ENCODE measurements at places on chromosomes 7 and 10.
A peak's percentile ranks its signal among the peaks of the same experiment; 100 is the strongest.

DNA sequence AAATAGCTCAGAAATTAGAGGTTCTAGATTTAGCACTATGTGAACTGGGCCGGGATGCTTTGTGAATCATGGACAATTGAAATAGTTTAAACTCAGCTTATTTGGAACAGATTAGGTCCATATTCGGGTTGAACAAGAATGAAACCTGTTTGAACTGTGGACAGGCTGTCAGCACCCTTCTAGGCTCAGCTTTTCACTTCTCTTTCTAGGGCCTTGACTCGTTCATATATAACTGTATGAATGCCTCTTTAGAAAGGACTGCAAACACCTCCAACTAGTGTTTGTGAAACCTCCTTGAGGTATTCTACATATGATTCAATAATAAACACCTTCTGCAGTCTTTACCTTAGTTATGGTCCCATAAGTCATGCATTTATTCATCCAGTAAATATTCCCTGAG is 115.6 kb downstream of the REEP3 start:
- no peak for DNase-seq

GRCh38 chr7:95536656-95537311 is 51.0 kb downstream of the ASB4 start:
- no peak for DNase-seq

DNA sequence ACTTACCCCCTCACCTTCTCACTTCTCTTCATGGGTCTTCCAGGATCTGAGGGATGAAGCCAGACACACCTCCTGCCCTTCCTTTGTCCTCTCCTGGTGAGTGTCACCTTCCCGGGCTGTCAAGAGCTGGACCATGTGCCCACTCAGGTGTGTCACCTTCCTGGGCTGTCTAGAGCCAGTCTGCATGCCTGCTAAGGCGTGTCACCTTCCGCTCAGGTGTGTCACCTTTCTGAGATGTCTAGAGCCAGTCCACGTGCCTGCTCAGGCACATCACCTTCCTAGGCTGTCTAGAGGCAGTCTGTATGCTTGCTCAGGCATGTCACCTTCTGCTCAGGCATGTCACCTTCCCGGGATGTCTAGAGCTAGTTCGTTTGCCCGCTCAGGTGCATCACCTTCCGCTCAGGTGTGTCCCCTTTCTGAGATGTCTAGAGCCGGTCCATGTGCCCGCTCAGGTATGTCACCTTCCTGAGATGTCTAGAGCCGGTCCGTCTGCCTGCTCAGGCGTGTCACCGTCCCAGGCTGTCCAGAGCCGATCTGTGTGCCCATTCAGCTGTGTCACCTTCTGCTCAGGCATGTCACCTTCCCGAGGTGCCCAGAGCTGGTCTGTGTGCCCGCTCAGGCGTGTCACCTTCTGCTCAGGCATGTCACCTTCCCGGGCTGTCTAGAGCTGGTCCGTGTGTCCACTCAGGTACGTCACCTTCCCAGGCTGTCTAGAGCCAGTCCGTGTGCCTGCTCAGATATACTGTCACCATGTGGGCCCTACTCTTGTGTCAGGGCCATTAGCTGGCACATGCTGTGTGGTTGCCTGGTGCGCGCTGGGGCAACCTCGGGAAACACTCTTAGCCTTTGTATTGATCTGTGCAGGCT is 245.3 kb downstream of the EBF3 start:
- no peak for DNase-seq

DNA sequence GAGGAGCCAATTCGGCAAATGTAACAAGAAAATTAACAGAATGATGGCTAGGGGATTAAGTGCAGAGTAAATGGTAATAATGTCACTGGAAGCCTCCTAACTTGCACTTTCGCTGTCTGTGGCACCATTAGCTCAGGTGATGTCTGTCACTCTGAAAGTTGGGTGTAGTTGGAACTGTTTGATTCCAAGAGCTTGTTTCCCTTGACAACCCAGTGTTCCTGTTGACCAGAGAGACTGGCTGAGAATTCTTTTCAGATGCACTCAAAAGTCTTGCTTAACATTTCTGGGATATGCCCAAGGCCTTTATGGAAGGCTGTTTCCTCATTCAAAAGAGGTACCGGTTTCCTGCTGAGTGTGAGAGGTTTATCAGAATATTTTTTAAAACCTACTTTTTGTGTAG is 49.6 kb downstream of the PLPP4 start:
- DNase-seq, result no peak

DNA sequence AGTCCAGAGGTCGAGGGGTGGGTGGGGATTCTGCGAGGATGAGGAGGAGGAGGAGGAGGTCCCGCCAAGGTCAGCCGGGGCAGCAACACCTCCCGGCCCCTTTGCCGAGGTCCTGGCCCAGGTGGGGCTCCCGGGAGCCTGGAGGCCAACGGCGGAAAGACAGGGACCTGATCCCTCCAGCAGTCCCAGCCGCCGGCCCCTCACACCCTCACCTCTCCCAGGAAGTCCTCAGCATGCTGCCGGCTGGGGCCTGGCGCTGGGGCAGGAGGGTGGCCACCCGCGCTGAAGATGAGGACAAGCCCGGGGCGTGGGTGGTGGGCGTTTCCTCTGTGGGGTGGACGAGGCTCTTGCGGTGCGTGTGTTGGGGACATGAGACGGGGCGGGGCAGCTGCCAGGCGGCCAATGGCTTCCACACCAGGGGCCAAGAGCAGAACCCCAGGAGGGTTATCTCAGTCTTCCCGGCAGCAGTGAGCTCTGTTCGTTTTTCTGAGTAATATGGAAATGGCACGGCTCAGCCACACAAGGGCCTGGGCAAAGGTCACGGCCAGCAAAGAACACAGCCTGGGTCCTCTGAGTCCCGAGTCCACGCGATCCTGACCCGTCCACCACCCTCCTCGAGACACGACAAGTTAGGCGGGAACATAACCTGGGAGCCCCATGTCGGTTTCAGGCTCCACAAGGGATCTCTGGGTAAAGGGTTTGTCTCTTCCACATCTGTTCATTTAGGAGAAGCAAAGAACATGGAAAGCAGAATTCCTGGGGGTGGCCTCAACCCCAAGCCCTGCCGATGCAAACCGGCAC is 82.9 kb upstream of the PDGFA start:
- no peak for DNase-seq

GRCh38 chr7:27204851-27205322 is 5.0 kb upstream of the HOXA13 start:
- no peak for DNase-seq

- DNase-seq, result no peak
Observed at GRCh38 chr7:17595546-17595945, 297.1 kb downstream of the AHR start.

DNA sequence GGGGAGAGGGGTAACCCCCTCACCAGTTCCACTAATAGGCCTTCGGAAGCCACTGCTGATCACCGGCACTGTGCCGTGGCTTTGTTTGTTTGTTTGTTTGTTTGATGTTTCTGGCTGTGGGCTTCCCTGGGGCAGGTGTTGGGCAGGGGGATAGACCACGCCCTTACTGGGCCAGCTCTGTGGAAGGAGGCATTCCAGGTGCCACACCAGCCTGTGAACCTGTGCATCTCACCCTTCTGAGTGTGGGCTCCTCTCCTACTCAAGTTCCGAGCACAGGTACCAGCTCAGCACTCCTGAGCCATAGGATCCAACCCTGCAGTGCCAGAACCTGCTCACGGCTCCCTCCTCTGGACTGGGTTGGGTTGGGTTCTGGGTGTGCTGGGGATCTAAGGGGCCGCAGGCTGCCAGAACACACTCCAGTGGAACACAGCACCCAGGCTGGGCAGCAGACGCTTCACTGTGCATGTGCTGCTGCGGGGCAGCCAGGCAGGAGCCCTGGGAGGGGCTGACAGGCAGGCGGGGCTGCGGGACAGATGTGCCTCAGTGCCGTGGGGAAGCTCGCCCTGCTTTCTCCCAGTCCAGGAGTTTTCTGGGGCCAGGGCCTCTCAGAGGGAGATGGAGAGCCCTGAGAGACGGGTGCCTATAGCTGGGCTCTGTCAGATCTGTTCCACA is 1053.9 kb downstream of the CNTNAP2 start:
- no peak for DNase-seq

- DNase-seq, result no peak
Observed at GRCh38 chr7:142997456-142997989, 29.4 kb downstream of the OR9A2 start.

DNA sequence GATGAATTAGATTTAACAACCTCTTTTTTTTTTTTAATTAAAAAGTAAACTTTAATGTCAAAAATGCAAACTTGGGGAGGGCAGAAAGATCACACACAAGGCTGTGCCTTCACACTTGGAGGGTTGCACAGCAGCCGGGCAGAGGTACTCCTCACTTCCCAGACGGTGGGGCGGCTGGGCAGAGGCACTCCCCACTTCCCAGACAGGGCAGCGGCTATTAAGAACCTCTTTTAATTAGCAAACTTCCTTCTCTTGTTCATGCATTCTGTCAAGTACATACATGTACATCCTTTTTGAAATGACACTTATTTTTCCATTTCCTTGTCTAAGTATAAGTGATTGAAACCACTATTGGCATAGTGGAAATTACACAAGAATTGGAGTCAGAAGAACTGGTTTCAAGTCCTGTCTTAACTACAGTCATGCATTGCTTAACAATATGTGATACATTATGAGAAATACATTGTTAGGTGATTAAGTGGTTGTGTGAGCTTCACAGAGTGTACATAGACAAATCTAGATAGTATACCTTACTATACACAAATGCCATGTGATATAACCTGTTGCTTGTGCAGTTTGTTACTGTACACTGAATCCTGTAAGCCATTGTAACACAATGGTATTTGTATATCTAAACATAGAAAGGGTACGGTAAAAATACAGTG is 26.5 kb downstream of the BTRC start:
- DNase-seq, result no peak

DNA sequence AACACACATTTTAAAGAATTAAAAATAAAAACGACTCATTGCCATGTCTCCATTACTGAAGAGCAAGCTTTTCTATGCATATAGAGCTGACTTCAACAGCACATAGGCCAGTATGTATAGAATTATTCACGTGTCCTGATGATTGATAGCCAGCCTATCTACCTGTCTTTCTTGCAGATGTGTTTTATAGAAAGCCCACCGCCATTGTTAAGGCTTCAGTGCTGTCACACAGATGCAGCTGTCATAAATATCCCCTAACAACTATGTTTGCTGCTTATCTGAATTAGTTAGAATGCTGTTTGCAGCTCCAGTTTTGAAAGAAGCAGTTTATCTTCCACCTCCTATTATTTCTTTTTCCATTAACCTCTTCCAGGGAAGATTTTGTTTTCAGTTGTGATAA is 235.9 kb downstream of the SLC25A13 start:
- DNase-seq, result no peak

- no peak for DNase-seq
Observed at GRCh38 chr10:103896225-103896624, 21.8 kb downstream of the STN1 start.

DNA sequence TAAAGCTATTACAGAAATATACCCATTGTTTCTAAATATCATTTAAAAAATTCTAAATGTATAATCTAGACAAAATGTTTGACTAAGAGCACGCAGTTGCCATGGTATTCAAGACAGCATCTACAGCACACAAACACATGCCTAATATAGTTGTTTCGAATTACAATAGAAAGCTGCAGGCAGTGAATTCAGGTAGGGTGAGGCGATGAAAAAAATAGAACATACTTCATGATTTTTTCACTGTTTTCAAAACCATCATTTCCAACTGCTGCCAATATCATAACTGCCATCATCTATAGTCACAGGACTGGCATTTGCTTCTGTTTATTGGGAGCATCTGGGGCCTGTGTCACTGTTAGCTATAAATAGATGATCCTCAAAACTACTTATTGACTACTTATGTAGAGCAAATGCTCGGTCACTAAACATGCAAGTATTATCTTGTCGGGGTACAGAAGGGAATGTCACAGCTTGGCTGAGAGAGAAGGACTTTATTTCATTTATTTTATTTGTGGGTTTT is 34.4 kb upstream of the OTUD1 start:
- DNase-seq, result no peak

DNA sequence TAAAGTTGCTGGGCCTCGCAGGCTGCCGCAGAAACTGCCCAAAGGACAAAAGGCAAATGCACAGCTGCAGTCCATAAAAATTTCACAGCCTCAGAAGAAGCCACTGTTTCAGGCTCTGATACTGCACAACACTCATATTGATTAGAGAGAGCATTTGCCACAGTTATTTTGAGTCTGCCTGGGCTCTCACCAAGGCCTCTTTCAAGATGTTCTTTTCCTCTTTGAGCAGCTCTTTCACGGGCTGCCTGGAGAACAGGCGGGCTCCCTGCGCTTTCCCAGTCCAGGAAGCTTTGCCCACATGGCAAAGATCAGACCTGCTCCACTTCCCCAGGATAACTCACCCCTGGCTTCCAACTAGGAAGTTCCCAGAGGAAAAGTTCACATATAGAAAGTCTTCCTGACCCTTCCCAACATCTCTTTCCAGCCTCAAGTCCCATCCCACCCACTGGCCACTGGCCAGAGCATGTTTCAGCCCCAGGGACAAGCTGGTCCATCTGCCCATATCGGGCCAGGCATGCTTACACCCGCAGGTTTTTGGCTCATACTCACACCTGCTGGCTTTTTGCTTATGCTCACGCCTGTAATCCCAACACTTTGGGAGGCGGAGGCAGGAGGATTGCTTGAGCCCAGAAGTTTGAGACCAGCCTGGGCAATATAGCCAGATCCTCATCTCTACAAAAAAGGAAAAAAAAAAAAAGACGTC is 3.3 kb downstream of the SLIT1 start:
- peak; percentile 18 for DNase-seq

GRCh38 chr7:27064159-27064558 is 31.6 kb downstream of the HOXA1 start:
- DNase-seq, result no peak

- DNase-seq, result no peak
Observed at GRCh38 chr7:134695321-134695860, 48.7 kb downstream of the BPGM start.

GRCh38 chr7:92682903-92683539 is 92.8 kb upstream of the FAM133B start:
- no peak for DNase-seq

- no peak for DNase-seq
Observed at GRCh38 chr7:118452128-118452527, 227.6 kb downstream of the ANKRD7 start.

DNA sequence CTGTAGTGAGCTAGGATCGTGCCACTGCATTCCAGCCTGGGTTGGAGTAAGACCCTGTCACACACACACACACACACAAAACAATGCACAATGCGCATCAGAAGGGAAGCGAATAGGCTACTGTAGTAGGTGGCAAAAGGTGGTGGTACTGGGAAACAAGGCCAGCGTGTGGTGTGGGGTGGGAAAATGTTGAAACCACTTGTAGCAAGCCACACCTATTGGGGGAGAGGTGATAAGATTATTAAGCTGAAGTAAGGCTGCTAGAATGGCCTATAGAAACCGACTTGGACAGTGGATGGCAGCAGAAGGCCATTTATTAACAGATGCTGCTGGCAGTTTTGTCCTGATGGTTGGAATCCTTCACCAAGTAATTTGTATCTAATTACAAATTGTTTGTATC is 7.2 kb upstream of the CHCHD1 start:
- no peak for DNase-seq

- DNase-seq, result no peak
Observed at GRCh38 chr10:75546004-75546403, 114.6 kb downstream of the LRMDA start.

GRCh38 chr7:29140873-29141468 is 5.4 kb downstream of the CPVL start:
- DNase-seq, result no peak

Data from substantia nigra (tissue), 51 donors.